ENCODE measurements at places on chromosomes 11 and 22. TPM values are rescaled to one million over a fixed set of nuclear protein-coding genes. Genes with fewer than 3 reads are reported as not detected.

GRCh38 chr11:23201936-23202522 lies 341.8 kb upstream of the CCDC179 start:
- H3K27ac ChIP-seq = no peak overlapping the region
- H3K4me3 ChIP-seq = no peak overlapping the region
- no peaks in the 10 kb centered on the region for H3K4me1 ChIP-seq

Gene GGT5
- 7.2 TPM for total RNA-seq

DNA sequence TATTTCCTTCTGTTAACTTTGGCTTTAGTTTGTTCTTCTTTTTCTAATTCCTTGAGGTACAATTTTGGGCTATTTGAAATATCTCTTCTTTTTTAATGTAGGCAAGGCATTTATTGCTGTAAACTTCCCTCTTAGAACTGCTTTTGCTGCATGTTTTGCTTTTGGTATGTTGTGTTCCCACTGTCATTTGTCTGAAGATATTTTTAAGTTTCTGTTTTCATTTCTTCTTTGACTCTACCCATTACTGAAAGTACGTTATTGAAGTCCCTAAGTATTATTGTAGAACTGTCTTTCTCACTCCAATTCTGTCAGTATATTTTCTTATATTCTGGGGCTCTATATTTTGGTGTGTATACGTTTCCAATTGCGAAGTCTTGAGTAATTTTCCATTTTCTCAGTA lies 77.9 kb downstream of the KCNQ1OT1 start:
- H3K36me3 ChIP-seq = no peaks in the 10 kb centered on the region
- no peak for DNase-seq
- H3K27ac ChIP-seq = no peak overlapping the region

DNA sequence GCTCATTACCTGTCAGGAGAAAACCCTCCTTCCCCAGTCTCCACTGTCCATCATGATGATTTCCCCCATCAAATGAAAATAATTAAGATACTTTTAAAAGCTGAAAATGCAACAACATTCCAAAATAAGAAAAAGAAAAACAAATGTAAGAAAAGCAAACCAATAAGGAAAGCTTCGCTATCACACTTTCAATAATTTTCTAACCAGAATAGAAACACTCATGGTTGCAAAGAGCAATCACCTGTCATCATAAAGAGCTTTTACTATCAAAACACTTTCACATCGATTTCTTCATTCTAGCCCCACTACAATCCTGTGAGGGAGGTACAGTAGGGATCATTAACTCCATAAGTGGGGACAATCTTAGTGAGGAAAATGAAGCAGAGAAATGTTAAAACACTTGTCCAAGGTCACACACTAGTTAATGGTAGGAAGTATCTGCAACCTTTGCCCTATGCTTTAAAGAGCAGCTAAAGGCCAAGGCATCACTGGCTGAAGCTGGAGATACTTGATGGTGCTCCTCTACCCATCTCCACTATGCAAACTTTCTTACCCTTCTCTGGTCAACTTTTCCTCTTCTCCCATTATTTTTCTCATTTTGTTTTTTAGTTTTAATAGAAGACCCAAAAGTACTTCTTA lies 2.6 kb downstream of the RBM4B start:
- no peak overlapping the region for H3K27ac ChIP-seq
- H3K36me3 ChIP-seq = peaks cover 13% of the 10 kb centered on the region
- H3K4me1 ChIP-seq = peaks cover 21% of the 10 kb centered on the region
- H3K27me3 ChIP-seq = no peaks in the 10 kb centered on the region

- H3K27me3 ChIP-seq = no peaks in the 10 kb centered on the region
- no peak for DNase-seq
- no peak overlapping the region for H3K4me3 ChIP-seq
- H3K27ac ChIP-seq = no peak overlapping the region
- no peaks in the 10 kb centered on the region for H3K4me1 ChIP-seq
- H3K36me3 ChIP-seq = peaks cover 4% of the 10 kb centered on the region
Observed at GRCh38 chr11:118744046-118744445, 46.9 kb downstream of the DDX6 start.

GRCh38 chr11:122749005-122749687 lies 89.2 kb upstream of the CRTAM start:
- no peaks in the 10 kb centered on the region for H3K36me3 ChIP-seq
- H3K27me3 ChIP-seq = no peaks in the 10 kb centered on the region

Gene TBX1
- not detected for total RNA-seq

Gene ACTN3
- not detected for total RNA-seq

Gene OR51E2
- total RNA-seq = not detected

DNA sequence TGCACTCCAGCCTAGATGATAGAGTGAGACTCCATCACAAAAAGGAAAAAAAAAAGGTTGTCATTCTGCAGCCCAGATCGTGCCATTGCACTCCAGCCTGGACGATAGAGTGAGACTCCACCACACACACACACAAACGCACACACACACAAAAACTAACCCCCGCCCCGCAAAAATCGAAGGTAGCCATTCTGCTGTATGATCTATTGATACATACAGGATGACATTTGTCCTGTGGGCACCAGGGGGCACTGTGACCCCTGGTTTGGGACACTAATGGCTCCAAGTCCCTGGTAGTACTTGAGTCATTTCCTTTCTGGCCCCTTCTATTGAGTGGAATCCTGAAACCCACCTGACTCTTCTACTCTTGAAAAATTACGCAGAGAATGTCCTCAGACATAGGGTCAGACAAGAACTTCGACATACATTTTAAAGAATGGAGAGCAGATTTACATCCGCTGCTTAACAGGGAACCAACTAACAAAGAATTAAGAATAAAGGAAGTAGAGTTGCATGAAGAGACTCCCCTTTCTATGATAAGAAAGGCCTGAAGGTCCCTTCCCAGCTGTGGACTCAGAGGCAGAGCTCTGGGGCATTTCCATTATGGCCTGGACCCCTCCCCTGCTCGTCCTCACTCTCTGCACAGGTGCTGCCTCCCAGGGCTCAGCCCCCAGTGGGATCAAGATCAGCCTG lies 35.0 kb upstream of the PRAME start:
- H3K4me1 ChIP-seq = no peaks in the 10 kb centered on the region
- H3K36me3 ChIP-seq = no peaks in the 10 kb centered on the region
- no peak overlapping the region for H3K27ac ChIP-seq
- no peak overlapping the region for H3K4me3 ChIP-seq

GRCh38 chr11:84165139-84165538 lies 879.0 kb upstream of the CCDC90B start:
- H3K27me3 ChIP-seq = no peaks in the 10 kb centered on the region
- no peak for DNase-seq
- H3K36me3 ChIP-seq = no peaks in the 10 kb centered on the region
- no peaks in the 10 kb centered on the region for H3K4me1 ChIP-seq

GRCh38 chr22:30004694-30005093 lies 75.6 kb upstream of the HORMAD2 start:
- no peak for DNase-seq
- peaks cover 29% of the 10 kb centered on the region for H3K36me3 ChIP-seq
- no peak overlapping the region for H3K4me3 ChIP-seq
- H3K4me1 ChIP-seq = peaks cover 6% of the 10 kb centered on the region
- H3K27me3 ChIP-seq = no peaks in the 10 kb centered on the region

Gene MAJIN
- total RNA-seq = not detected

Gene NAGA
- 44.2 TPM for total RNA-seq

DNA sequence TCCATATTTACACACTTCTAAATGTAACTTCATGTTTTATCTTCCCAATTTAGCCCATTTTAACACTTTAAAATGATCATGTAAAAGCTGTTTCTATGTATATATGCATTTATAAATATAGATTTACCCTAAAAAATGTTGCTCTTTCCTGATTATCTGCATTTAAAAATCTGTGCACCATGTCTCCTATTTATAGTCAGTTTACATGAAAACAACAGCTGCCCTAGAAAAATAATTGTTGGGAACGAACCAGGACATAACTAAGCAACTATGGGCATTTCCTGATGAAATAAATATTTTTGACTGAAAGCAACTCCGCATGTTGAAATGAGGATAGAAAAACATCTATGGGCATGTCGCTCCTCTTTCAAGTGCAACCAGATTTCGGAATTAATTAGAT lies 1368.2 kb downstream of the FAM181B start:
- H3K4me3 ChIP-seq = no peak overlapping the region
- H3K27ac ChIP-seq = no peak overlapping the region
- H3K4me1 ChIP-seq = no peaks in the 10 kb centered on the region
- no peaks in the 10 kb centered on the region for H3K27me3 ChIP-seq

GRCh38 chr11:63914896-63915691 lies 1.9 kb downstream of the RCOR2 start:
- no peak overlapping the region for H3K27ac ChIP-seq
- no peaks in the 10 kb centered on the region for H3K27me3 ChIP-seq
- H3K36me3 ChIP-seq = no peaks in the 10 kb centered on the region

Gene ZP1
- 0.36 TPM for total RNA-seq

- H3K27ac ChIP-seq = no peak overlapping the region
- DNase-seq = no peak
- peaks cover 35% of the 10 kb centered on the region for H3K4me1 ChIP-seq
- no peak overlapping the region for H3K4me3 ChIP-seq
Observed at GRCh38 chr22:21862386-21863245, 4.8 kb downstream of the MAPK1 start.

GRCh38 chr22:44648085-44648820 lies 53.8 kb upstream of the PRR5 start:
- peaks cover 13% of the 10 kb centered on the region for H3K27me3 ChIP-seq
- no peak overlapping the region for H3K4me3 ChIP-seq
- H3K4me1 ChIP-seq = no peaks in the 10 kb centered on the region
- no peak overlapping the region for H3K27ac ChIP-seq

Gene OR8G1
- not detected for total RNA-seq

Gene HEPHL1
- not detected for total RNA-seq

DNA sequence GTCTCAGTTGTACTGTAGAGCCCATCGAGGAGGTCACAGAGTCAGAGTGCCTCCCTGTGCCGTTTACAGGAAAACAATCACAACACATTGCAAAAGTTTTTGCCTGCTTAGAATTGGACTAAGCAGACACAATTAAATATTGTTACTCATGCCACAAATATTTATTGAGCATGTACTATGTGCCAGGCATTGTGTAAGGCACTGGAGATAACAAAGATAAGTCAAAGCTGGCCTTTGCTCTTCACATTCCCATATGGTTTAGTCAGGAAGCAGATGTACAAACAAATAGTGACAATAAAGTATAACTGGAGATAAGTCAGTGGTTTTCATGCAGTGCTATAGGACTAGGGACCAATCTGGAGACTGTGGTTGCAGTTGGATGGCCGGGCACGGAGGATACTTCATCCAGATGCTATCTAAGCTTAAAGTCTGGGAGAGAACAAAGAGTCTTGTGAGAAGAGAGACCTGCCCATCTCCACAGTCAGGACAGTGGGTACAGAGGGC lies 550.7 kb downstream of the INSC start:
- no peak overlapping the region for H3K27ac ChIP-seq
- H3K27me3 ChIP-seq = peaks cover 8% of the 10 kb centered on the region
- peaks cover 6% of the 10 kb centered on the region for H3K4me1 ChIP-seq
- H3K36me3 ChIP-seq = no peaks in the 10 kb centered on the region
- no peak for DNase-seq

Gene FAM118A
- total RNA-seq = 23.9 TPM

Gene CEP164
- 38.0 TPM for total RNA-seq

DNA sequence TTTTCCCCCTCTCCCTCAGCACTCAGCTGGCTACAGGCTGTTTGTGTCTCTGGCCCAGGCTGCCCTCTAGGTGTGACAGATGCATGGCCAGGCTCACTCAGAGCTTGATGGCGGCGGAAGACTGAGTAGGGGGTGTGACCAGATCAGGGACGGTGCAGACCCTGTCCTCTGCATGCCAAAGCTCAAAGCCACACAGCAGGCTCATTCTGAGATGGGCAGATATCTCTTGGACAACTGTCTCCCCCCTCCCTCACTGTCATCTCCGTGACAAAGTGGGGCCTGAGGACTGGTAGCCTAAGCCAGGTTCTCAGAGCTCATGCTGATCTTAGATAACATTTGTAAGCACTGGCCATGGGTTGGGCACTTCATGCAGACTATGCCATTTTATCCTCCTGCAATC lies 231.3 kb downstream of the DSCAML1 start:
- no peaks in the 10 kb centered on the region for H3K36me3 ChIP-seq
- no peak overlapping the region for H3K27ac ChIP-seq
- H3K27me3 ChIP-seq = no peaks in the 10 kb centered on the region
- H3K4me3 ChIP-seq = no peak overlapping the region
- DNase-seq = no peak

Gene HBD
- total RNA-seq = not detected

DNA sequence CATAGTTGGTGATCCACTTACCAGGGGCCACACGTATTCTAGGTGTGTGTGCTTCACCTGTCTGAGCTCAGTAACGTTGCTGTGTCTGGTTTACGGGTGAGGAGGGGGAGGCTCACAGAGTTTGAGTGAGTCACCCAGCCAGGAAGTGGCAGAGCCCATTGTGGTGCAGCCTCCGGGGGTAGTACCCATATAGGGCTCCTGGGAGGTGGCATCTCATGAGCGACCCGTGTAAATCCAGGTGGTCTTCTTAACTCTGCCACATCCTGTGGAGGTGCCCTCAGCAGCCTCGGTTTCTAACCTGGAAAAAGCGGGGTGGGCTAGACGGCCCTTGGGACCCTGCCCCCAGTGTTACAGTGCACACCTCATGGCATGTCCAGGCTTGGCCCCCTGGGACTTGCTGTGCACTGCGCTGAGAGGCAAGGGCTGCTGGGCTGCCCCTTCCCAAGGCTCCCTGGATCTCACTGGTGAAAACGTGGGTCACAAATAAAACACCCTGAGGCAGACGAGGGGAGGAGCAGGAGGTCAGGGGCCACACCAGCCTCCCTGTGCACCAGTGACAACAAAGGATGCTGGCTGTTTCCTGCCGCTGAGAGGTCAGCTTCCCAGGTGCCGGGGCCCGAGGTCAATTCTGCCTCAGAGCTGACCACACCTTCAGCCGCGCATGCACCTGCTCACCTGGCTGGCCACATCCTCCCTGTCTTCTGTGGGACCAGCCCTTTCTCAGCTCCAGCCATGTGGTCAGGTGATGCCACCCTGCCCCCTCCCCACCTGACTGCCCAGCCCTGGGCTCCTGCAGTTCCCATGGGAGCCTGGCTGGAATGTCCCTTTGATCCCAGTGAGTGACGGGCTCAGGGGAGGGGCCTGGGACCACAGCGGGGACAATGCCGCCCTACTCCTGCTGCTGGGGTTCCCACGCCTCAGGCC lies 305.1 kb downstream of the CTTN start:
- H3K27ac ChIP-seq = no peak overlapping the region
- peak; percentile 68 for DNase-seq
- H3K27me3 ChIP-seq = no peaks in the 10 kb centered on the region
- no peaks in the 10 kb centered on the region for H3K4me1 ChIP-seq
- no peaks in the 10 kb centered on the region for H3K36me3 ChIP-seq
- H3K4me3 ChIP-seq = no peak overlapping the region
